Epithelial cell of proximal tubule (primary cell): ENCODE measurements at places on chromosomes 11 and 22.

- DNase-seq, result no peak
Measured at GRCh38 chr22:35407362-35407761, 7.4 kb downstream of the MCM5 start.

DNA sequence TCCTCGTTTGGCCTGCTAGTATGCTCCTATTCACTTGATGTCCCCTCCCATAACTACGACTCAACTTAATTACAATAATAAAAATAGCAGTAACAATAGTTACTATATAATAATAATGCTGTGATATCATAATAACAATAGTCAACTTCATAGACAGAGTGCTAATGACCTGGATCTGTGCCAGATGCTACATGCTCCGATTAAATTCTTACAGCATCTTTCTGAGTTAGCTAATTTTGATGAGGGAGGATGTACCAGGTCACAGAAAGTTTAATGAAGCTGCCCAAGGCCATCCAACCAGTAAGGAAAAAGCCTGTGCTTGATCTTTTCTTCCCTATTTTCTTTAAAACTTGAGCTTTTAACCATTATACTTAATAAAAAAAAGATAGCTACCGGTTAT is 413.4 kb upstream of the LRRC4C start:
- no peak for DNase-seq

DNA sequence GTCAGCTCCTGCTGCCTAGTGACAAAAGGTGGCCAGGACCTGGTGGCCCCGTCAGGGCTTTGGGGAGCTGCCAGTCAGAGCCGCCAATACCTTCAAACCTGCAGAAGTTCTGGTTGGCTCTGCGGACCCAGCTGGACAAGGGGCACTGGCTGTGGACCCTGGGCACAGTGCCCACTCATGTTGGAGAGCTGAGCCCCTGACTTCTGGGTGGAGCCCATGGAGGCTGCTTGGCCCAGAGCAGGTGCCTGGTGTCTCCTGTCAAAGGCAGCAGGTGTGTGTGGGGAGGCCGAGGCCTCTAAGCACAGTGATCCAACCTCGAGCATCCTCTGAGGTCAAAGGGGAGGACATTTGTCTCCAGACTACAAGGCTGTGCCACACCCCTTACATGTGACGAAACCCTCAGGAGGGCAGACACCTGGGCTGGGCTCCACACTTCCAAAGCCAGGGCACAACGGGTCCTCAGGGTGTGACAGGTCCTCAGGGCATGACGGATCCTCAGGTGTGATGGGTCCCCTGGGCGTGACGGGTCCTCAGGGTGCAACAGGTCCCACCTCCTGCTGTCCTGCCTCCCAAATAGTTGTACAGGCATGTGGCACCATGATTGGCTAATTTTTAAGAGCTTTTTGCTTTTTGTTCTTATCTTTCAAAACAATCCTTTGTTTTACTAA is 37.0 kb downstream of the MUC2 start:
- no peak for DNase-seq

DNA sequence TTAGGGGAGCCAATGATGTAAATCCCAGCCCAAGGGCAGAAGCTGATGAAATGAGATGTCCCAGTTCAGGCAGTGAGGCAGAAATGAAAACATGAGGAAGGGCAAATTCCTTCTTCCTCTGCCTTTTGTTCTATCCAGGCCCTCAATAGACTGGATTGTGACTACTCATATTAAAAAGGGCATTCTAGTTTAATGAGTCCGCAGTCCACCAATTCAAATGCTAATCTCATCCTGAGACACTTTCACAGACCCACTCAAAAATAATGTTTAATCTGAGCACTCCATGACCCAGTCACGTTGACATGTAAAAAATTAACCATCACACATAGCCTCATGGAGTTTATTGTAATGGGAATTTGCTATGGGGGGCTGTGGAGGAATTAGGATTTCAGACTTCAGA is 717.9 kb downstream of the OPCML start:
- DNase-seq, result no peak

DNA sequence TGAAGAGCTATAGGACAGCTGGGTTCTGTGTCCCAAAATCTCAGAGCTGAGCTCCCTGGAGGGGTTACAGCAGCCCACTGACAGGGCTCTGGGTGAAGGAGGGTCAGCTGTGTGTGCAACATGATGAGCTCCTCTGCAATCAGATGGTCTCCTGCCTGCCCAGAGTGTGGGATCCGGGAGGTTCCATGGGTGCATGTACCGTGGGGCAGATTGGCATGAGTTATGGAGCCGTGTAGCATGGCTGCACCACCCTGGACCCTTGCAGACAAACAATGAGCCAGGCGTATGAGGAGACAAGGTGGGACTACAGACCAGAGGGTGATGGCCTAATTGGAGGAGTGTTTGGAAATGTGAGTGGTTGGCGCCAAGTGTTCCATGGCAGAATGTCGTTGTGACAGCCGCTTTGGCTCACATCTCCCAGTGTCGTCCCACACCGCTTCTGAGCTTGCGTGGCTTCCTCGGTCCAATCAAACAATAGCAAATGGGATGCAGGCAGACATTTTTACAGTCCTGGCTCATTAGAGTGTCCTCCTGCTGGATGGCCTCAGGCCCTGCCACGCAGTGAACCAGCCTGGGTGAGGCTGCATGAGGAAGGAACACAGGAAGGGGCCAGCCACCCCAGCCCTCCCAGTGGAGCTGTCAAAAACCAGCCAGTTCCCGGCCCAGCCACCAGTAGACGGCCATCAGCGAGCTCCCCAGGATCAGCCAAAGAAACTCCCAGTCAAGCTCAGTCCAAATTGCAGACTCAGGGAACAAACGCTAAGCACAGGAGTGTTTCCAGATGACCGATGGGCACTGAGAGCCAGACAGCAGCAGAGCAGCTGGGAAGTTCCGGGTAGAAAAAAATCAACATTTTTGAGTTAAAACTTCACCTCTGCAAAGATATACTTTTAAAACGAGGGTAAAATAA is 1066.9 kb downstream of the BRD1 start:
- no peak for DNase-seq
